ENCODE measurements at places on chromosomes 1 and 21. TPM values are rescaled to one million over a fixed set of nuclear protein-coding genes. Genes with fewer than 3 reads are reported as not detected.
A peak's percentile ranks its signal among the peaks of the same experiment; 100 is the strongest.

DNA sequence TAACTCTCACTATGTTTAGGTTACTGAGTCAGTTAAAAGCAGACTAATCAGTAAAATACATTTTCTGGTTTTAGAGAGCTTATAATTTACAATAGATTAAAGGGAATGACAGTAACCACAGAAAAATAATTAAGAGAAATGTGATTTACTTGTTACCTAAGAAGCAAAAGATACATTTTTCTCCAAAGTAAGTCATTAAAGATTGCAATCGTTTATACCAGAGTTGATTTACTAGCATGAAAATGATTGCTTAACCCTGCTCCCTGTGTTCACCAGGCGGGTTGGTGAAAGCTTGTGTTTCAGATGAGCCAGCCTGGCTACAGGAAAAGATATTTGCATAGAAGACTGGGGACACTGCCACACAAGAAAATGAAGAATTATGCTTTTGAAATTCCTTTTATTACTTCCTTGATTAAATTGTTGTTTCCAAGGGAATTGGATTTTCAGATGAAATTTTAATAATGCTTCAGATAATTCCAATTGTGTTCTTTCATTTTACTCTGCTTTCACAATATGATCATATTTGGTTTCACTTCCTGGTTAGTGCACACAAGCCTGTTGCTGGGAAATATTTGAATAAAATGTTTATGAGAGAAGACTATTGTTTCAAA is 27.9 kb downstream of the LRRC8B start:
- H3K27ac ChIP-seq: no peak overlapping the region
- no peak overlapping the region for H3K4me3 ChIP-seq
- no peaks in the 10 kb centered on the region for H3K36me3 ChIP-seq
- H3K27me3 ChIP-seq: peaks cover 6% of the 10 kb centered on the region
- DNase-seq: no peak

GRCh38 chr21:36487641-36488307 is 7.9 kb upstream of the CLDN14 start:
- peaks cover 19% of the 10 kb centered on the region for H3K4me1 ChIP-seq
- no peak overlapping the region for H3K27ac ChIP-seq
- DNase-seq: no peak
- H3K4me3 ChIP-seq: no peak overlapping the region
- peaks cover 2% of the 10 kb centered on the region for H3K27me3 ChIP-seq
- no peaks in the 10 kb centered on the region for H3K36me3 ChIP-seq

GRCh38 chr1:118866330-118866729 is 121.8 kb downstream of the TBX15 start:
- peaks cover 7% of the 10 kb centered on the region for H3K27me3 ChIP-seq
- no peaks in the 10 kb centered on the region for H3K36me3 ChIP-seq
- no peaks in the 10 kb centered on the region for H3K4me1 ChIP-seq

DNA sequence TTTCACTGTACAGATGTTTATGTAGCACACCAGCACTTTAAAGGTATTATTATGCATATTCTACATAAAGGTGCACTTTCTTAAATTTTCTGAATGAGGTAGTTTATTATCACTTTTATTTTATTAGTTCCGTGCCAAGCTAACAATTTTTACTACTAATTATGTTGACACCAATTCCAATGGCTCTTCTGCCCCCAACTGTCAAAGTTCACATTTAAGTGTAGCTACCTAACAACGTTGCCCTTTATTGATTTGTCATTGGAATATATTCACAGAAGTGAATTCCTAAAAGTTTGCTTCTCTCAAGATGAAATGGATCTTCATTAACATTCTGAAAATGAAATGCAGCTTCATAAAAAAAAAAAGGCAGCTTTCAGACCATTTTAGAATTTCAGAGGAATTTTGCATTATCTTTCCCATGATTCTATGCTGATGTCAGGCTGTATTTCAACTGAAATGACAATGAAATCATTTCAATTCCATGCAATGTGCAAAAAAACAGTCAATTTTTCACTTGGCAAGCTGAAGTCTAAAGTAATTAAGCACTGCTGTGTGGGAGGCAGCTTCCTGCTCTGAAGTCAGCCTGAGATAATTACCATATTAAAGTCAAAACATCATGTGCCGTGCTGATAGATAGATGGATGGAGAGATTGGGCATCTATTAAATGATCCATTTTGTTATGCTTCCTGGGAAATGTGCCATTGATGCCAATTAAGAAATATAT is 229.2 kb downstream of the TTLL7 start:
- H3K4me3 ChIP-seq: no peak overlapping the region
- H3K36me3 ChIP-seq: no peaks in the 10 kb centered on the region
- no peaks in the 10 kb centered on the region for H3K4me1 ChIP-seq
- no peak for DNase-seq

DNA sequence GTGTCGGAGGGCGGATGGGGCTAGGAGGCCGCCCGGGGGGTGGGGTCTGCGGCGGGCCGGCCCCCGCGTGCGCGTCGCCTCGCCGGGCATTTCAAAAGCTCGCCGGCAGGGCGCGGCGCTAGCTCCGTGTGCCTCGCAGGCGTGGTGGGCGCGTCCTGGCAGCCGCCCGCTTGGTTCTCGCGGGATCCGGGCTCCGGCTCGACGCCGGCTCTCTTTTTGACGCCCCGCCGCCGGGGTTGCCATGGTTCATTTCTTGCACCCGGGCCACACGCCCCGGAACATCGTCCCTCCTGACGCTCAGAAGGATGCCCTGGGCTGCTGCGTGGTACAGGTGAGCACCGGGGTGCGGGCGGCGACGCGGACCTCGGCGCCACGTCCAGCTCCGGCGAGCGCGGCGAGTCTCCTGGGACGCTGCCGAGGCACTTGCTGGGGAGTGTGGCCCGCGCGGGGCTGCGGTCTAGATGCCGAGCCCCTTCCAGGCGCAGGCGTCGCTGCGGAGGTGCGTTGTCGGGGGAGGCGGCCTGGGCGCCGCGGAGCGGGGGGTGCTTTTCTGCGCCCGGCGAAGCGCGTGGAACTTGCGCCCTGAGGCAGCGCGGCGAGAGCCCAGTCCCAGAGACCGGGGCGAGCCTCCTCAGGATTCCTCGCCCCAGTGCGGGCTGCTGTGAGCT is at the start of gene ZYG11A:
Gene ZYG11A (plus strand): TSS at position 118 of the 668 bp plus-strand sequence. CDS start 124 bp downstream, at position 242.
- peak within 1 kb of the TSS; percentile 77 for H3K4me3 ChIP-seq
- H3K4me1 ChIP-seq: peaks cover 8% of the 10 kb centered on the region
- peak within 1 kb of the TSS; percentile 31 for H3K27ac ChIP-seq
- peaks cover 4% of the 10 kb centered on the region for H3K27me3 ChIP-seq
- peak; percentile 54 for DNase-seq
- no peaks in the 10 kb centered on the region for H3K36me3 ChIP-seq

DNA sequence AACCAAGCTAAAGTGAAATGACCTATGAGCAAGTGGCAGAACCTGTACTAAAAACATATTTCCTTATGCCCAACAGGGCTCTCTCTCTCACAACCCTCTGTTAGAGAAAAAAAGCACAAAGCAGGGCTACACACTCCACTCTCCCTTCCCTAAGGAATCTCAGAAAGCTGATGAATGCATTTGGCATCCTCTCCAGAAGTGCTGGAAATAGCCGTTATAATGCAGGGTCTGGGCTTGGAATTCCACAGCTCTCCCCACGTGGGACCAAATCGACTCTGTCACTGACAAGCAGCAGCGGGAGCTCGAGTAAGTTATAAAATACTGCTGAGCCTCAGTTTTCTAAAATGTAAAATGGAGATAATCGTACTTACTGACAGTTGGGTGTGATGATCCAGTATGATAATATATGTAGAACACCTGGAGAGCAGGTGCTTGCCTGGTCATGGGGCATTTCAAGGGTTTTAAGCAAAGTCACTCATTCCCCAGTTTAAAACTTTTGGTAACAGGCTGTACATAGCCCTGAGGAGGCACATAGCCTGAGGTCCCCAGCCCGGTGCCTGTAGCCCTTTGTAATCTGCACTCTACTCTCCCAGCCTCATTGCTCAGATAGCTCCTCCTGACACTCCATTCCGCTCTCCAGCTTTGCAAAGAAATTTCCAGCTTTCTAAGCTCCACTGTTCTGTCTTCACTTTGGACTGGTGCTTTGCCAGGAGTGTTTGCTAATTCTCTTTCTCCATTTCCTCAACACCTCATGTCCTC is 175.6 kb upstream of the DAB1 start:
- no peaks in the 10 kb centered on the region for H3K36me3 ChIP-seq
- DNase-seq: peak; percentile 0
- H3K27ac ChIP-seq: no peak overlapping the region
- no peak overlapping the region for H3K4me3 ChIP-seq
- H3K4me1 ChIP-seq: no peaks in the 10 kb centered on the region
- H3K27me3 ChIP-seq: no peaks in the 10 kb centered on the region

DNA sequence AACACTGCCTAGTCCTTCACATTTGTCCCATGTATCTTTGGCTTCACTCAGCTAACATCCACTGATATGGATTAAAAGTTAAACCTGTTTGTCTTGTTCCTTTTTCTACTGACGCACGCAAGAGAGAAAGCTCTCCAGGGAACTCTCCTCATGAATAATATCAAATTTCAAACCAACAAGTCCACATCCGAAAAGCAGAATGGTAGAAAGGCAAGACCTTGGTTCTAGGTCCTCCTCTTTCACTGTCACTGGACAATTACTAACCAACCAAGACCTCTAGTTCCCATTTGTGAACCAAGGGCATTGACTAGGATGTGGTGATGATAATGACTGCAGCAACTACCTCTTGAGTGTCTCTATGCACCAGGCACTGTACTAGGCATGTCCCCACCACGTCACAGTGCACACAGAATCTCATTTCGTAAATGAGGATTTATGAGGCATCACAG is 8.4 kb downstream of the PLPP3 start:
- peaks cover 34% of the 10 kb centered on the region for H3K4me1 ChIP-seq
- H3K36me3 ChIP-seq: no peaks in the 10 kb centered on the region
- no peak for DNase-seq
- H3K4me3 ChIP-seq: no peak overlapping the region
- H3K27ac ChIP-seq: no peak overlapping the region
- H3K27me3 ChIP-seq: no peaks in the 10 kb centered on the region

- no peak overlapping the region for H3K4me3 ChIP-seq
- no peak overlapping the region for H3K27ac ChIP-seq
- H3K4me1 ChIP-seq: peaks cover 38% of the 10 kb centered on the region
- H3K36me3 ChIP-seq: no peaks in the 10 kb centered on the region
- H3K27me3 ChIP-seq: peaks cover 3% of the 10 kb centered on the region
Measured at GRCh38 chr1:210685295-210685650, 356.6 kb downstream of the HHAT start.

DNA sequence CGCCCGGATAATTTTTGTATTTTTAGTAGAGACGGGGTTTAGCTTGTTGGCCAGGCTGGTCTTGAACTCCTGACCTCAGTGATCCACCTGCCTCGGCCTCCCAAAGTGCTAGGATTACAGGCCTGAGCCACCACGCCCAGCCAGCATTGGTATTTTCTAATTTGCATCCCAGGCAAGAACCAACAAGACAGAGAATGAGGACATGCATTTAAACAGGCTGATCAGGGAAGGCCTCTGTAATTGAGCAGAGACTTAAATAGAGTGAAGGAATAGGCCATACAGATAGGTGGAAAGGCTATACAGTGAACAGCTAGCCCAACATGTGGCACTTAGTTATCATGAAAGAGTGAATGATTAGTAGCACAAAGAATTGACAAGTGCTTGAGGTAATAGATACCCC is 230.4 kb downstream of the SLC35F3 start:
- H3K4me3 ChIP-seq: no peak overlapping the region
- H3K4me1 ChIP-seq: peaks cover 30% of the 10 kb centered on the region
- DNase-seq: no peak
- no peaks in the 10 kb centered on the region for H3K27me3 ChIP-seq
- no peaks in the 10 kb centered on the region for H3K36me3 ChIP-seq

- no peaks in the 10 kb centered on the region for H3K4me1 ChIP-seq
- no peak for DNase-seq
- no peak overlapping the region for H3K27ac ChIP-seq
- H3K36me3 ChIP-seq: no peaks in the 10 kb centered on the region
- no peaks in the 10 kb centered on the region for H3K27me3 ChIP-seq
- no peak overlapping the region for H3K4me3 ChIP-seq
Measured at GRCh38 chr1:185328255-185328654, 11.2 kb upstream of the IVNS1ABP start.

DNA sequence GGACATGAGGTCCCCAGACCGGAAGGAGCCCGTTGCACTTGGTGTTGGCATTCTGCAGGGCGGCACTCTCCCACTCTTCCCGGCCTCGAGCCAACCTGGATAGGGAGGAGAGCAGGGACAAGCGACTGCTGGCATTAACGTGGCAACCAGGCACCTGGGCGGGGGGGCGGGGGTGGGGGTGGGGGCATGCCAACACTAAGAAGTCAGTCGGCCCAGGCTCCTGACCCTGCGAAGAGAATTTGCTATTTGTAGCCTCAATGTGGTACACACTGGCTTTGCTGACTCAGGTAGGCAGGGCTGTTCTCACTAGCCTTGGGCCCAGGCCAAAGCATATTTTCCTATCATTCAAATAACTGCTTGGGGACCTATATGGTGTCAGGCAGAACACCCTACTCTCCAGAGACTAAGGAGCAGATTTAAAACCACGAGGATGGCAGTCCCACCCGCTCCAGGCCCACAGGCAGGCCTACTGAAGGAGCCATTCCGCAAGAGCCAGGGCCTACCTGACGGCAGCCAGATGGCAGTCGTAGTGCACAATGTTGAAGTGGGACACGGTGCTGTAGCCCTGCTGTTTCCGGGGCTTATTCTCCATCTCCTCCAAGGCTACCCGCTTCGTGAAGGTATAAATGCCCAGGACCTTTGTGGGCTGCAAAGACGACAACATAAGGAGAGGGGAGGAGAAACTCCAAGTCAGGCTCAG is 123.7 kb downstream of the UBR4 start:
- H3K36me3 ChIP-seq: peaks cover 52% of the 10 kb centered on the region
- no peaks in the 10 kb centered on the region for H3K27me3 ChIP-seq
- no peak overlapping the region for H3K27ac ChIP-seq
- peaks cover 24% of the 10 kb centered on the region for H3K4me1 ChIP-seq
- no peak overlapping the region for H3K4me3 ChIP-seq

GRCh38 chr1:192824511-192824910 is 15.7 kb downstream of the RGS2 start:
- H3K4me3 ChIP-seq: no peak overlapping the region
- H3K4me1 ChIP-seq: peaks cover 18% of the 10 kb centered on the region
- no peak overlapping the region for H3K27ac ChIP-seq
- peaks cover 5% of the 10 kb centered on the region for H3K27me3 ChIP-seq
- DNase-seq: no peak

RSPO1 gene
- not detected for total RNA-seq

TIE1 gene
- 0.33 TPM for total RNA-seq

HMCN1 gene
- 2.2 TPM for total RNA-seq

OR2M3 gene
- total RNA-seq: not detected

IQCC gene
- 2.2 TPM for total RNA-seq

FCGR2B gene
- total RNA-seq: not detected

KRTAP12-2 gene
- not detected for total RNA-seq

ALX3 gene
- total RNA-seq: 10.0 TPM
